Fibroblast of skin of scalp (primary cell): ENCODE measurements at places on chromosomes 2 and 18.

GRCh38 chr2:224180810-224181209 is 141.7 kb upstream of the SERPINE2 start:
- no peak for DNase-seq

DNA sequence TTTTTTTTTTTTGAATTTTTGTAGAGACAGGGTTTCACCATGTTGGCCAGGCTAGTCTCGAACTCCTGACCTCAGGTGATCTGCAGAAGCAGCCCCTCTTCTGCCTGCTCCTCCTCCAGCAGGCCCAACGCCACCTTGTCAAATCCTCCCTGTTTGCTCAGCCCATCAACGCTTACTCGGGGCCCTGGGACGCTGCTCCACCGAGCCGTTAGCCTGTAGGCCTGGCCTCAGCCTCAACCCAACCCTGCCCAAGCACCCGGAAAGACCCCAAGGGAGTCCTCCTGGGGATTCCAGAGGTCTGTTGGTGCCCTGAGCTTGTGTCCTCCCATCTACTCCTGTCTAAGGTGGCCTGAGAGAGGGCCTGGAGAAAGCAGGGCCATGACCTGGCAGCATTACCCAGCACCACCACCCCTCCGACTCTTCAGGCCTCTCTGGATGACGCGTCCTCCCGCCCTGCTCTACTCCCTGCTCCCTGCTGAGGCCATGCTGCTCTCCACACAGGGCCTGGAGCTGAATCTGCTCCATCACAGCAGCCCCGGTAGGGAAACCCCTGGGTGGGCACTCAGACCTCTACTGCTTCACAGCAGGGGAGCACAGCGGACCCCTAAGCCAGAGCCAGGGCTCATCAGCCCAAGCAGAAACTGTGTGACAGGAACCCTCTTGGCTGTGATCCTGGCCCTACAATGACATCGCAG is 3.2 kb downstream of the STK25 start:
- DNase-seq: no peak

GRCh38 chr2:88874063-88874657 is 182.7 kb downstream of the RPIA start:
- DNase-seq: peak; percentile 46

- no peak for DNase-seq
Observed at GRCh38 chr18:37332219-37332618, 233.4 kb downstream of the CELF4 start.

DNA sequence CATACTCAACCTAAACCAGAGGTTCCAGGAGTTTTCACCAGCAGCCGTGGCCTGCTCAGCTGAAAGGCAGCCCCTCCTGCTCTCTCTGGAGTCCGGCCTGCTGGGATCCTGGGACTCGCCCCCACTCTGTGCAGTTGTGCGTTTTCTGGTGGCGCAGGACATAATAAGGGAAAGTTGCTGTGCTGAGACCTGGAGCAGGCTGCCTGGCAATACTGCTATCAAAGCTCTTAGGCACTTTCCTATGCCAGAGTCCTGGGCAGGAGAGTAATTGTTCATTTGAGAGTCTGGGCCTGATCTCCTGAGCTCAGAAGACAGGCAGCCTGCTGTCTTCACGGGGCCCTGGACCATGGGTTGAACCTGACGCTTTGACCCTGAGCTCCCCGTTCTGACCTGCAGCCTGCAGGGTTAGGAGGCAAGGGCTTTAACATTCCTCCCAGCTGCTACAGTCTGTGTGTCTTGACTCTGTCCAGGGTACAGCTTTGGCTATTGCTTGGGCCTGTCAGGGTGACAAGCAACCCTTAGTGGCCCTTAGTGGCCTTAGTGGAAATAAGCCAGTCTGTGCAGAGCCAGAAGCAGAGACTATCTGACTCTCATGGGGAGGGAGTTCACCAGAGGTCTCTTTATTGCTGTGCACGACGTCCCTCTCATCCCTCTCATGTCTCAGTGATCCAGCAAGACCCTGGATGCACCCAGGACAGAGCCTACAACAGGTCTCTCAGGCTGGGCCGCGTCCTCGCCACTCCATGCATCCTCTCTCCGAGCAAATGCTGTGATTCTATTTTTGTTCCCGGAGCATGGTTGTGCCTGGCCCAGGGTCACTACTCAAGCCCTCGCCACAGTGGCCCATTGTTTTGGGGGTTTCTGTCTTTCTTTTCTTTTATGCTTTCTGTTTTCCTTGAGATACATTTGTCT is 60.6 kb downstream of the ACKR3 start:
- DNase-seq: no peak
